Vagina (tissue), 2 donors: ENCODE measurements at places on chromosomes 4 and X.

DNA sequence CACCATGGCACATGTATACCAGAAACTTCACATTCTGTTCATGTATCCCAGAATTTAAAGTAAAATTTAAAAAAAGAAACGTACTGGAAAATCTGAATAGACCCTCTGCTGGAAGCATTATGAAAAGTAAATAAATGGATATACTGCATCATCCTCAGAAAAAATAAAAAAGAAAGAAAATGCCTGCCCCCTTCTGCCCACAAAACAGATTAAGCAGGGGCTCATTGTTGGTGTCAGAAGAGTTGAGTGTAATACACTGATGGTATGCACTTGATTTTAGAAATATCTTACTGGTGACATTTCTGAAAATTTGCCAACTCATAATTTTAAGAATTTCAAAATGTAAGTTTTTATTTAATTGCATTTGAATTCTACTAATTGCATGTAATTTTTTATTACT lies 77.8 kb downstream of the LRP2BP start:
- DNase-seq, result no peak

DNA sequence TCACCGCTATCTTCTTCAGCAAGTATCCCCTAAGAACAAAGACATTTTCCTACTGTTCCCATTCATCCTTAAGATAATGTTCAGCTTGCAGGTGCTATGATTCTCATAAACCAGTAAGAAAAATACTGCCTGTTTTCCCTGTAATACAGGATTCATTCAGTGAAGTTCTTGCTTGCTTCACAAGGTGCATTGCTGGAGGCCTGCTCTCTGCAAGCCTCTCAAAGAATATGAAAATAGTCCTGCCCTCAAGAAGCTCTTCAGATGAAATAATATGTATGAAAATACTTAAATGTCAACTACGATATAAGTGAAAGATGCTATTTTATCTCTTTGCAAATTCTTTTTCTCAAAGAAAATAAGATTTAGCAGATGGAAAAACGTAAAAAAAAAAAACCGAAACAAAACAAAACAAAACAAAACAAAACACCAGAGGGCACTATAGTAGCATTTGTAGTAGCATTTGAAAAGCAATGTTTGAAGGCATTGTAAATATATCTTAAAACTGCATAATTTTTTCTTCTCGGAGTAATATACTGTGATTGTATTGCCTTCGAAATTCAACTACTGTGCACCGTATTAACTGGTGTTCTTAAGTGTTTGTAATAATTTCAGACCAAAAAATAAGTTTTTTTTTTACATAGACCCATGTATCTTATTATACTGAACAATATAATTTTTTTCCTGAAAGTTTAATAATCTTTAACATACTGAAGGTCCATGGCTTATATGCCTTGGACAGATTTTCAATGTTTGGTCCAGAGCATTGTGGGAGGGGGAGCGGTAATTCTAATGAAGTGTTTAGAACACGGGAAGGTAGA lies 26.0 kb downstream of the ADH4 start:
- DNase-seq, result no peak

GRCh38 chr4:24516926-24517325 lies 67.4 kb downstream of the DHX15 start:
- DNase-seq, result no peak

DNA sequence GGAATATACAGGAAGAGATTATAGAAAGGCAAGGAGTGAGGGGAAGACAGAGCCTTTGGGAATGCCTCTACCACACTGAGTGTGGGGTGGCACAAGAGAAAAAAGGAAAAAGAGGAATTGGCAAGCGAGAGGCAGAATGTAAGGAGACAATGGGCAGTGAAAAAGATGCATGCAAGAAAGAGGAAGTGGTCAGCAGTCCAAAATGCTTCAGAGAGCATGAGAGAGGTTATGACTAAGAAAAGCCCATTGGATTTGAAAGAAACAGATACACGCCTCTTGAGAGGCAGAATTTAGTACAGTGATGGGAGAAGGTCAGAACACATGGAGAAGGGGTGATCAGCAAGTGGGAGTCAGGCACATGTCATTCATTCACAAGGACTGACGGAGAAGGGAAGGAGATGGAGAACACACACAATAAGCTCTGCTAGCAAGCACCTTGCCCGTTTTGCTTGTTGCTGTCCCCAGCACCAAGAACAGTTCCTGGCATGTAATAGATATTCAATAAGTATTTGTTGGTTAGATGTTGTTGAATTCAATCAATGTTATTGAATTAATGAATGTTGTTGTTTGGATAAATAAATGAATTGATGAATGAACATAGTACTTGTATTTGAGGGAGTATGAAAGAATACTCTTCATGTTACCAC lies 6.3 kb downstream of the DCHS2 start:
- no peak for DNase-seq

DNA sequence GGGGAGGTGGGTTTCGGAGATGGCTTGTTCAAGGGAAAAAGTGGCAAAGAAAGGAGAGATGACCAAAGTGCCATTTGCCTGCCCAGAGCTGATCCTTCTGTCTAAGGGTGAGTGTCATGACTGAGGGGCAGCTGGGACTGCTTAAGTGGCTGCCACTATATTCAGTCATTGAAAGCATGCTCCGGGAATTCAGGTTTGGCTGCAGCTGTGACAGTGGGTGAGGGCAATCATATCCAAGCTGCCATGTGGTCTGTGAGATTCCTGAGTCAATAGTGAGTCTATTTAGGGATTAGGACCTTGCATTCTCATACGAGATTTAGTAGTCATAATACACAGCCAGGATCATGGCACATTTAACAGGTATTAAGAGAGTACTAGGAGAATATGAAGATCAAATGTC lies 138.8 kb upstream of the BANK1 start:
- no peak for DNase-seq

DNA sequence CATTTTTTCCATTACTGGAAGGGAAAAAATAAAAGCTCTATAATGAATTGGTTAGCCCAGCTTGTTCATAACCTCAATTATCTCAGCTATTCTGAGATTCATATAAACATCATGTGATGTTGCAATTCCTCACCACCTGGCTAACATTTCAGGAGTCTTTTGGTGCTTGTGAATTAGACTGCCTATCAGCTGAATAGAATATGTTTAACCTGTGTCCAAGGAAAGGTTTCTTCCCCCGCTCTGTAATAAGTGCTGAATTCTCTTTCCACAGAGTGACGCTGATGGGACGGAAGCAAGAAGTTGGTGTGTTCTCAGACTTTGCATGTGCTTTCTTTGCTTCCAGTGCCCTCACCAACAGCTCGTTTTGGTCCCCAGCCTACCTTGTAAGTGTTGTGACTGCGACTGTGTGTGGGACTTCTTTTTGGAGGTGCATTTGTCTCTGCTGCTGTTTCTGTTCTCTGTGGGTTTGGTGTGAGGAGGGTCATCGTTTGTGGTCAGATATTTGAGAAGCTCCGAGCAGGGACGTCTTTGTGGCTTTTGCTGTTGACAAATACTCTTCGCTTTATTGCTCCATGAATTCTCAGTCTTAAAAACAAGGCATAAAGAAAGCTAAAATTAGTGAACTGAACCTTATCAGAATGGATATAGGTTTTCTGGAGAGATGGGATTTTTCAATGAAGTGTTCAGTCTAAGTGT lies 61.7 kb downstream of the PPARGC1A start:
- DNase-seq, result no peak

DNA sequence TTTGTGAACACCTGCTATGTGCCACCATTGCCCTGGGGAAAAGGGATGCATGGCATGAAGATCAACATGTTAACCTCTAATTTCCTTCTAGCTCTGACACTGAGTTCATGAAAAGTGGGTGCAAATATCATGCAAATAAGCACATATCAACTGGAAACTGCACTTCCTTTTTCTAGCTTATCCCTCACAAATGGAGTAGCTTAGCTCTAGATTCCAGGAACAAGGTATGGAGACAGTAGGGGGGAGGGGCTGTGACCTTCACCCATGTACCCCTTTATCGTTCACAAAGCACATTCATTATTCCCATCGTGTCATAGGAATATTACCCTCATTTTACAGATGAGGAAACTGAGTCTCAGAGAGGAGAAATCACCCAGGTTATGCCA lies 37.4 kb downstream of the STARD8 start:
- no peak for DNase-seq

DNA sequence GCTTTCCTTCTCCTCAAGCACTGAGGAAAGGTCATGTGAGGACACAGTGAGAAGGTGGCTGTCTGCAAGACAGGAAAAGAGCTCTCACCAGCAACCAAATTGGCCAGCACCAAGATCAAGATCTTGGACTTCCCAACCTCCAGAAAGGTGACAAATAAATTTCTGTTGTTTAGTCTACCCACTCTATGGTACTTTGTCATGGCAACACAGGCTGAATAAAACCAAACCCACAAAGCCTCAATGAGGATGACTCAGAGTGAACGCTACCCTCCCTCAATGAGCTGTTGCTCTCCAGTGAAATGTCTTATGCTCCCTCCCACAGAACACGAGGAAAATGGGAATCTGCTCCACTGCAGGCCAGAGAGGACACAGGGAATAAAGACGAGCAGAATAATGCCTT lies 244.1 kb downstream of the RAB28 start:
- no peak for DNase-seq

DNA sequence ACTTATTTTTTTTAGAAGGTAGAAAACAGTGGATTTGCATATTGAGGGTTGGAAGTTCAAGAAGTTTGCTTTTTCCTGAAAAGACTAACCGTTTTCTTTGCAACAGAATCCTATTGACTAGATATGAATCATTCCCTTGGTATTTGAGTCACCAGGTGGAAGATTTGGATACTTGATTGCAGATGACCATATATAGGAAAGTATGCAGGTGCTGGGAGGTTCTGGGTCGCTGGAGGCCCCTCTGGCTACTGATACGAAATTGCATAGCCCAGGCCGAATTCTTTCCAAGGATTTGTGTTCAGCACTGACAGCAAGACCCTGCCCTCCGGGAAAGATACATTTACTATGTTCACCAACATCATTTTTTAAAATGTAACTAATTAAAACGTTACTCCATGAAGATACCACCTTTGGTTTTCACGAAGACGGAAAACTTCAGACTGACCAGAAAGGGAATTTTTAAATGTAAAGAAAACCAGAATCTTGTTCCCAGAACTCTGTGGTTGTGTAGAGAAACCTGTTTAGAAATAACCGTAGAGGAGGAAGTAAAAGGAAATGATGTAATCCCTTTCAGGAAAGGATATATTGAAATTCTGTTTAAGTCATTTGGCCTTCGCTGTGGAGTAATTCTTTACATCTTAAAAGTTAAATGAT lies 946 bp downstream of the ANXA3 start:
- DNase-seq, result no peak

DNA sequence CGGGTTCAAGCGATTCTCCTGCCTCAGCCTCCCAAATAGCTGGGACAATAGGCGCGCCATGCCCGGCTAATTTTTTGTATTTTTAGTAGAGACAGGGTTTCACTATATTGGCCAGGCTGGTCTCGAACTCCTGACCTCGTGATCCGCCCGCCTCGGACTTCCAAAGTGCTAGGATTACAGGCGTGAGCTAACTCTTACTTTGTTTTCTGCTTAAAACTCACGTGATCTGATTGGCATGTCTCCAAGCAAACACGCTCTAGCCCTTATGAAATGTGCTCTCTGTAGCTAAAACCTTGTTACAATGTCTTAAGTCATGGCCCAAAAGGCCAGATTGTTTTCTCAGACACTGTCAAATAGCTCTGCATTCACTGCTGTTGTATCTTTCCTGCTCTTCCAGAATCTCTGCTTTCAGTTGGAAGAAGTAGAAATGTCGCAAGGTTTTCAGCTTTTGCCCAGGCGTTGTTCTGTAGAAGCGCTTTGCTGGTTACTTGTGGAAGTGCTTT lies 39.7 kb upstream of the OGT start:
- DNase-seq, result no peak

GRCh38 chr4:19230906-19231545 lies 1020.7 kb upstream of the SLIT2 start:
- DNase-seq, result no peak

DNA sequence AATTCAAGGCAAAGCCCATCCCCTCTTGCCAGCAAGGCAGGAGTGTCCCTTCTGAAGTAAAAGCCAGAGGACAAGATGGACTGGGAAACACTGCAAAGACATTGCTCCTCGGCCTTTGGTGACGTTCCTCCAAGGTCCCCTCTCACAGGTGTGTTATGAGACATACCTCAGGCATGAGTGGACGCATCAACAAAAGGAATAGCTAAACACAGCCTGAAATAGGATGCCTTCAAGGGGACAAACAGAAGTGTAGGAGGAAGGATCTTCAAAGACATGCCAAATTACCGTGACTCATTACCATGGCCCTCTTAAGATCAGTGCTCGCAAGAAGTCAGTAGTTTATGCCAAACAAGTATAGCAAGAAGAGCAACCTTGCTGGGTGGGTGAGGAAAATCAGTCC lies 6.0 kb upstream of the IDS start:
- DNase-seq, result no peak

- no peak for DNase-seq
Measured at GRCh38 chr4:94455081-94455480, 3.3 kb downstream of the PDLIM5 start.

- no peak for DNase-seq
Measured at GRCh38 chrX:49884290-49884862, 5.1 kb downstream of the USP27X start.

DNA sequence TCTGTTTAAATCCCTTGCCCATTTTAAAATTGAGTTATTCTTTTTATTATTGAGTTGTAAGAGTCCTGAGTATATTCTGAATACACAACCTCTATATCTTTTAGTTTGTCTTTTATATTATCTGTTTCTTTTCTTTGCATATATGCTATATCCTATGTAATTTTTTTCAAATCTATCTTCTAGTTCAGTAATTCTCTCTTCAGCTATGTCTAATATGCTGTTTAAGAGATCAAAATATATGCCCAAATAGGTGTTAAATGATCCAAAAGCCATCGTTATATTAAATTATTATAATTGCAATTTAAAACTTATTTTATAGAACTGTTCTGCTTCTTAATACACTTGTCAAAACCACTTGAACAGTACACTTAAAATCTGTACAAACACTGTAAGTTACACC lies 107.4 kb upstream of the TSPAN5 start:
- no peak for DNase-seq

GRCh38 chr4:179165000-179165738 lies 1722.9 kb upstream of the AGA start:
- DNase-seq, result no peak

GRCh38 chr4:35364321-35364870 lies 879.9 kb downstream of the ARAP2 start:
- no peak for DNase-seq

DNA sequence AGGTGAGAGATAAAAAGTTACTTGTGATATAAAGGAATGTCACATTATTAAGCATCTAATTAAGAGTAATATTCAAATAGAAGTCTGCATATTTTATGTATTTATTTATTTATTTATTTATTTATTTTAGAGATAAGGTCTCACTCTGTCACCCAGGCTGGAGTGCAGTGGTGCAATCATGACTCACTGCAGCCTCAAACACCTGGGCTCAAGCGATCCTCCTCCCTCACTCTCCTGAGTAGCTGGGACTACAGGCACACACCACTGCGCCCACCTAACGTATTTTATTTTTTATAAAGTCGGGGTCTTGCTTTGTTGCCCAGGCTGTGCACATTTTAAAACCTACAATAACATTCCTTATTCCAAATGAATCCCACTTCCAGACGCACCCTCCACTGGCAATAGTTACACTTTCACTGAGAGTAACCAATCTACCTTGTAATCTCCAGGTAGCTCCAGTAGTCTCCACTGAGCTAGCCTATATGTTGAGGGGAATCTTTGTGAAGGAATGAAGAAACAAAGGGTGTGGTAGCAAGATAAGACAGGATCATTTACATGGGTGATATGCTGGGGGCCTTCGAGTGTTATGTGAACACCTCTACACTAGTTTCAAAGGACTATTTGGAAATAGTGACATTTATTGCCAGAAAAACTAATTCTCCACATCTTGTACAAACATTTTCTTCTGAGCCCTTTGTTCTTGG lies 11.9 kb downstream of the SH3D19 start:
- DNase-seq, result no peak

- no peak for DNase-seq
Measured at GRCh38 chr4:53480909-53481308, 103.5 kb downstream of the FIP1L1 start.
